ENCODE measurements at places on chromosomes 7 and 10. TPM values are rescaled to one million over a fixed set of nuclear protein-coding genes. Genes with fewer than 3 reads are reported as not detected.

Gene GPR26
- not detected for total RNA-seq

GRCh38 chr7:148585399-148585798 lies 5.2 kb upstream of the C7orf33 start:
- no peak for DNase-seq

DNA sequence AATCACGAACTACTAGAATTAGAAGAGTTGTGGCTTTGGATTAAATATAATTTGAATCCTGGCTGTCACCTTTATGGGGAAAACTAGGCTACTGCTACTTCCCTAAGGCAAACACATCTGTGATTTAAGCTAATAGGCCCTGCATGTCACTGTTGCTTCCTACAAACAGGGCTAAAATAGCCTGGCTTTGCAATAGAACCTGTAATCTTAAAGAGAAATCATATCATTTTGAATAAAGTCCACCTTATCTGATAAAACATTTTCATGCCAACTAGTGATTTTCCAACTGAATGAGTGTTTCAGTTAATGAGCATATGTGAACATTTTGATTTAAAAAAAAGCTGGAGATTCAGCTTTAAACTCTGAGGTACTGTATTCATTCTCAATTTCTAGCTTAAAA lies 208.0 kb downstream of the GPR37 start:
- DNase-seq = no peak

DNA sequence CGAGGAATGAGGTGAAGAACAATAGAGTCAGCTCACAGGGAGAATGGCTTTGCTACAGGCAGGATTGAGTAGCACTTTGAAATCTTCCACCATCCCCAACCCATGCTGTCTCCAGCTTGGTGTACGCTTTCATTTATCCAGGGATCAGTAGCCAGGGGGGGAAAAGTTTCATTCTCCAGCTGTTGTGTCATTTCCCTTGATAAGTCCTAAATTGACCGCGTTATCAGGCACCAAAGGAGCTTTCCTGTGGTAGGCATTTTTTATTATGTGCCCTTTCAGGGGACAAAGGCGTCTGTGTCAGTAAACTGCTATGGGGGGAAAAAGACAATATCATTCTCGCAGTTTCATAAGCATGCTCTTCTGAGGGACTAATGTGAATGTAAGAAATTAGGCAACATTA lies 106.6 kb upstream of the YAE1 start:
- no peak for DNase-seq

DNA sequence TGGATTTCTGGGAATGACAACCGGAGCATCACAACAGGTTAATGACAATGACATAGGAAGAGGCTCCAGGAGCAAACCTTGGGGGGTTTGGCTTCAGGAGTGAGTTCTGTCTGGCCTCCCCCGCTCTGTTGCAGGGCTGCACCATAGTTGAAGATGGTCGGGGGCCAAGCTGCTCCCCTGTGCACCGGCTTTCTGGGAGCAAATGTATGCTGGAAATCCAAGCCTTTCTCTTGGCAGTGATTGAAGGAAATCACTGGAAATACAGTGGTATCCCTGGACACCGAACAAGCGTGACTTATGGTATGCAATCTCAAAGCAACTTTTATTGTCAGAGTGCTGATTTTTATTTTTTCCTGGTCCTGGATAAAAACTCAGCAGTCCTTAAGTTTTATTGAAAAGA lies 251.9 kb upstream of the ZNF32 start:
- DNase-seq = no peak

- DNase-seq = no peak
Observed at GRCh38 chr7:113200281-113200680, 81.9 kb upstream of the SMIM30 start.

- no peak for DNase-seq
Observed at GRCh38 chr7:30521532-30521931, 16.9 kb upstream of the GGCT start.

DNA sequence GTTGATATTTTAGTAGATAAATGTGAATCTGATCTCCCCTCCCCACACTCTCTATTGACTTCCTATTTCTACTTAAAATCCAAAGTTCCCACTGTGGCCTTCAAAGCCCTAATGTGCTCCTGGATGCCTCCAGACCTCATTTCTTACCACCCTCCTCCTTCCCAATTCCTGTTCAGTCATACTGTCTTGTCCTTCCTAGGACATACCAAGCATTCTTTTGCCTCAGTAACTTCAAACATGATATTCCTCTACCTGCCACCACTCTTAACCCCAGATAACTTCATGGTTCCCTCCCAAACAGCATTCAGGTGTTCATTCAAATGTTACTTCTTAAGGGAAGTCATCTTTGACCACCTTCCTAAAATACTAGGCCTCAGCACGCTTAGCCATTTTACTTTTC lies 34.2 kb upstream of the FAM221A start:
- no peak for DNase-seq

Measured in HT-29 (cell line).